ENCODE measurements at places on chromosomes 11 and 22.

DNA sequence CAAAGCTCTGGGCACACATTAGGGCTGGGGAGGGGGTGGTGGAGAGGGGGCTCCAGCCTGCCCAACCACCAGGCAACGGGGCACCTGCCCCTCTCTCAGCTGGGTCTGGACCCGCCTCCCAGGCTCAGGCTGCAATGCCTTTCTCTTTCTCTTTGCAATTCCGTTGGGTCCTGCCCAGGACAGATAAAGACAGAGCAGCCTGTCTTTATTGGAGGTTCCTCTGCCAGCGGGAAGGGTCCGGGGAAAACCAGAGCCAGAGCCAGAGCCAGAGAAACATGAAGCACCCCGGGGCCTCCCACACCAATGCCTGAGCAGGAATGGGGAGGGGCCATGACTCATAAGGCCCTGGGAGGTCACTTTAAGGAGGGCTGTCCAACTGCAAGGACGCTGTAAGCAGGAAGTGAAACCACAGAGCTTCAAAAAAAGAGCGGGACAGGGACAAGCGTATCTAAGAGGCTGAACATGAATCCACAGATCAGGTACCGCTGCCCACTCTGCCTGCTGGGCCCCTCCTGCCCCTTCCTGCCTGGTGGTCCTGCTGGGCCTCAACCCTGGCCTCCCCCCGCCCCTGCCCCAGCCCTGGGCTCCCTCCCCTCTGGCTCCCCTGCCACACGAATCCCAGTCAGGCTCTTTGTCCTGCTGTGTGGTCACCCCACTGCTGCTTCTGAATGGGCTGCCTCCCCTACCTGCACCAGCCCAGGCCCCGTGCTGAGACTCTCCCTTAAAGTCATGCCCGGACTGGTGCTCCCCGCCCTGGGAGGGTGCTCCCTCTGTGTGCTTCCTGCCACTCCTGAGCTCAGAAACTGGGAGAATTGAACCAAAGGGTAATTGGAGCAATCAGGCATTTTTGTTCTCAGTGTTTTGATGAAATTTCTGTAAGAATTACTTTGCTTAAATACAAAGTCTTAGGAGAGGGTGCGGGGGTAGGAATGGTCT lies at the start of gene APOBEC3B:
Gene APOBEC3B, plus strand, starts transcription at position 356 of the 936 bp plus-strand sequence. Its CDS starts 107 bp downstream, at position 463.
- no peak for DNase-seq

GRCh38 chr11:121886005-121886734 lies 229.8 kb downstream of the BLID start:
- DNase-seq = no peak

GRCh38 chr22:30243661-30244060 lies 2.9 kb downstream of the LIF start:
- DNase-seq = no peak

DNA sequence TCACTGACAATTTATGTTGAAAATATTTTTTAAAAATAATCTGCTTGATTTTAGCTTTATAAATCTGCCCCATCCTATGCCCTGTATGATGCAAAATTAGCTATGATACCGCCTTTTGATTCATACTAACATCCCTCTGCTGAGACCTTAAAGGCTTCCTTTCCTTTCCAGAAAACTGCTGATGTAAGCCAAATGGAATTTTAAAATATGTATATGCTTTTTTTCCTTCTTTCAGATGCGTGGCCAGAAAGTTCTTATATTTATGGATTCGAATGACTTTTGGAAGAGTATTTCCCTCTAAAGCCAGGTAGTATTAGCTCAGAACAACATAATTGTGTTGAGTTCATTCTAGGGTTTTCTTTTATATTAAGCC lies 34.5 kb downstream of the SFI1 start:
- DNase-seq = no peak

GRCh38 chr11:75100314-75100713 lies 3.6 kb upstream of the OR2AT4 start:
- no peak for DNase-seq
